ENCODE measurements at places on chromosomes 6 and 20. TPM values are rescaled to one million over a fixed set of nuclear protein-coding genes. Genes with fewer than 3 reads are reported as not detected.
A peak's percentile ranks its signal among the peaks of the same experiment; 100 is the strongest.

The NRN1 gene
- polyA plus RNA-seq, result not detected

The ACOT13 gene
- 19.3 TPM for polyA plus RNA-seq

The SIM1 gene
- not detected for polyA plus RNA-seq

DNA sequence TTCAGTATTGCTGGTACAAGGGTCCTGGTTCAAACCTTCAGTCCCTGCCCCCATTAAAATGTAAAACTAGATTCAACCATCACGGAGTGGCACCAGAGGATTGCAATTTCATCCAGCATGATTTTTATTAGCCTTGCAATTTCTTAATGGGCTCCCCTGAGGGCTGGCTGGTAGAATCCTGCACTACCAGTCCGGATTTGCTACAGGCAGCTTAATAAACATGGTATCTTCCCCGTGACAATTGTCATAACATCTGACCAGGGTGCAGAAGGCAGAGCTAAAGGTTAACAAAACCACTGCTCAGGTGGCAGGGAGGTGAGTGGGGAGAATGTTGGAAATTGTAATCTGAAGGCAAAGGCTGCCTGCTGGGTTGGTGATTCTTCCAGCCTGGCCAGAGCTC lies 94.5 kb downstream of the PKHD1 start:
- no peak for DNase-seq

DNA sequence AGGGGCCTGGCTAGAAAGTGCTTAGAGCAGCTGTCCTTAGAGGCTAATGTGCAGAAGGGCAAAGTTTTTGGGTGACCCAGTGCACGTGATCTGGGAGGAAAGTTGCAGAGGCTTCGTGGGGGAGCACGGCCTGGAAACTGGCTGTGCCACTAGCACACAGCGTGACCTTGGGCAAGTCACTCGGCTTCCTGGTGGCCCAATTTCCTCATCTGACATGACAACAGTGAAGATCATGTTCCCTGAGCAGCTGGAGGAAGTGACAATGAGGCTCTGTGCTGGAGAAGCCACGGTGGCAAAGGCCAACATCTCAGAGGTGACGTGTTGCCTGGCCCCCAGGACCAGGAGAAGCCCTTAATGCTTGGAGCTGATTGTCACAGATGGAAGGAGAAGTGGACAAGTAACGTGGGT lies 99.5 kb downstream of the FOXC1 start:
- DNase-seq, result no peak

DNA sequence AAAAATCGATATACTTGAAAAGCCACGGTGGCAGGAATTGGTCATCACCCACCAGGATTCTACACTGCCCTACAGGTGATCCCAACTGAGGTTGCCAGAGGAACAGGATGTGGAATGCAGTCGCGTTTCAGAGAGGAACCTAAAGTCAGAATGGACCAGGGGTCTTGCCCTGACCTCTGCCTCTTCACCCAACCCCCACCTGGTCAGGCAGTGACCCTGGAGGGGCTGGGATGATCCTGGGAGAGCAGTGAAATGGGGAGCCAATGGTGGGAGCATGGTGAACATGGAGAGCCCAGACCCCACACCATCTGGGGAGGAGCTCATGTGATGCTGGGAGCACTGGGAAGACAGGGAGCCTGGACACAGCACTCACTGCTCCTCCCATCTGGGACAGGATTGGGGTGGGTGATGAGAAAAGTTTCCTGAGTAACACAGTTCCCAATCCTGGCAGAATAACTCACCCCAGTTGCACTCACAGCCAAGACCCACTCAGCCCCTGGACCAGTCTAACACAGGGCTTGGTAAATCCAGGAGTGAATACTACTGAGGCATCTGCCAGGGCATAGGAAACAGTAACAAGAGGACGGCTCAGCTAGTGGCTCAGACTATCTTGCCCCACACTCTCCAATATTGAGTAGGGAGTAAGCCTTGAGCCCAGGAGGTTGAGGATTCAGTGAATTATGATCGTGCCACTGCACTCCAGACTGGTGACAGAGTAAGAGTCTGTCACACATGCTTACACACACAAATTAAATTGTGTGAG lies 1.7 kb upstream of the ULBP2 start:
- no peak for DNase-seq

- no peak for DNase-seq
Observed at GRCh38 chr6:158928068-158928467, 71.9 kb downstream of the RSPH3 start.

DNA sequence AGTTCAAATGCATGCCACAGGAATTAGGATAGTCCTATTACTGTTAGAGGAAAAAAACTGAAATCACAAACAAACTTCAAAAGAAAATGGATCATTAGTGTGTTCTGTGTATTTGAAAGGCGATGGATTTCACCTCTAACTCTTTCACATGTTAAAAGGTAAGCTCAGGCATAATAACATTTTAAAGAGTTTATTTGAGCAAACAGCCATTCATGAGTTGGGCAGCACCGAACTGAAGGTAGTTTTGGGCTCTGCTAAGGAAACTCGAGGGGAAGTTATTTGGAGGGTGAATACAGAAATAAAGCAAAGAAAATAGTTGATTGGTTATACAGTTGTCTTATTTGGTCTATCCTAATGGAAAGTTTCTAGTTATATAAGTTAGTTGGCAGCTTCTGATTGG lies 546.5 kb upstream of the POU3F2 start:
- no peak for DNase-seq

DNA sequence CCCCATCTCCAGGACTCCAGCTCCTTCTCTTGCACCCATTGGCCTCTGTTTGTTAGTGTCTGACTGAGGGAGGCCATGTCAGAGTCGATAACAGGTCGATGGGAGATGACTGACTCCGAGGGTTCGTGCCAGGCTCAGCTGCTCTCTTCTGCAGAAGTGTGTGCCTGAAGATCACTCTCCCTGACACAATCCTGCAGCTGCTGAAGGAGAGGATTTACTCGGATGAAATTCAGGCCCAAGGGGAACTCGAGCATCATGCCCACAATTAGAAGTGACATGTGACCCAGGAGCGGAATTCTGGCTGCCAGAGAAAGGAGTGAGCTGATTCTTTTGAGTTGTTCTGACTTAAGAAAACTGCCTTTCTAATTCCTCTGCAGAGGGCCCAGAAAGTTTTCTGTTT lies 318.2 kb downstream of the MAFB start:
- no peak for DNase-seq

DNA sequence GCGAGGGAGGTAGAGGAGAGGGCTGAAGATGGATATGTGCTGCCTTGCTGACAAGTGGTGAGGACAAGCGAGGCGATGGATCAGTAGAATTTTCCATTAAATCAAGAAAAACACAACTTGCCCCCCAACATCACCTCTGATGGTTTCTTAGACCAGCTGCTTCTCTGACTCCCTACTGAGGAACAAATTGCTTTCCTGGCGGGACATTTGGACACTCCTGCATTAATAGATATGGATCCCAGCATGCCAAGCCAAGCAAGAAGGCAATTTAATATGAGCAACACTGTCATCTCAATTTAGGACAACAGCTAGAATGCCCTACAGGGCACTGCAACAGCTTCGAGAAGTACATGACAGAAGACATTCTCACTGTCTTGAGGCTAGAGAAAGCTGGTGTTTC lies 248.4 kb upstream of the AGPAT4 start:
- DNase-seq, result no peak

GRCh38 chr6:135576055-135576454 lies 78.5 kb upstream of the AHI1 start:
- DNase-seq, result no peak

DNA sequence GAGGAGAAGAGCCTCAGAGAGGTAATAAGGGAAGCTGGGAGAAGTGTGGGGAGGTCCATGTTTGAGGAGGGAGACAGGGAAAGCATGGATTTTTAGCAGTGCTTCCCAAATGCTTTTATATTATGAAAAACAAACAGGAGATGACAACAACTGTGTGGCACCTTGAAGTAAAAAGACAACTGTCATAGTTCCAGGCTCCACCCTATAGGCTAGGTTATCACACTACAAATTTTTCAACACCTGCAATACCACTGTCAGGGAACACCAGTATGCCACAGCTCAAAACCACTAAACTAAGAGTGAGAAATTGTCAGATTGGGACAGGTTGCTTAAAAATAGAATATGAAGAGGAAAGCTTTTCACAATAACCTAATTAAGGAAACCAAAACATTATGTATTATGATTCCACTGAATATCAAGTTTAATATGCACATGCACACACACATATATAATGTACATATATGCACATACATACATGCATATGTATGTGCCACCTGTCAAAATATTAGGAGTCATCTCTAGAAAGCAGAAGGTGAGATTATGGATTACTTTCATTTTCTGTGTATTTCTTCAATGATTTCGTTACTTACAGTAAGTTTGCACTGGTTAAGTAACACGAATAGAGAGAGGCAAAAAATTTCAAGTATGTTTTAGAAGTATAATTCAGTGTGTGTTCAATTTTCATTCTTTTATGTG lies 261.2 kb downstream of the PTPRK start:
- peak; percentile 3 for DNase-seq

Measured in CD4-positive, alpha-beta memory T cell (primary cell).